ENCODE measurements at places on chromosomes 1 and 21. TPM values are rescaled to one million over a fixed set of nuclear protein-coding genes. Genes with fewer than 3 reads are reported as not detected.
A peak's percentile ranks its signal among the peaks of the same experiment; 100 is the strongest.

- H3K36me3 ChIP-seq, result no peaks in the 10 kb centered on the region
- peak overlapping the region; percentile 6 for H3K4me3 ChIP-seq
- H3K4me1 ChIP-seq, result peaks cover 25% of the 10 kb centered on the region
- H3K27ac ChIP-seq, result no peak overlapping the region
Observed at GRCh38 chr21:44349416-44349846, 4.0 kb upstream of the TRPM2 start.

DNA sequence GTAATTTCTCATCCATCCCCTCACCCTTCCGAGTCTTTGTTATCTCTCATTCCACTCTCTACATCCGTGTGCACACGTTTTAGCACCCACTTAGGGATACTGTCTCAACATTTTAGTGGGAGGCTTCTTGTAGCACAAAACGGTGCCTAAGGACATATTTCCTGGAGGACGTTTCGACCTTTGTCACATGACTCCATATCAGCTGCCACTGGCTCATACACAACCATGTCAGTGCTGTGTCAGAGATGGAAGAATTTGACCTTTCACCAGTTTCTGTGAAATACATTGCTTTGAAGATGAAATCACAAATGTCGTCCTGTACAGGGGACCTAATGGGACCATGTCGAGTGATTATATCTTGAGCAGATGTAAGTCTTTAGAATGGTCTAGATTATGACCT lies 15.6 kb downstream of the B3GALT5 start:
- DNase-seq, result no peak
- peaks cover 10% of the 10 kb centered on the region for H3K27me3 ChIP-seq
- no peaks in the 10 kb centered on the region for H3K4me1 ChIP-seq
- no peak overlapping the region for H3K27ac ChIP-seq
- H3K36me3 ChIP-seq, result peaks cover 4% of the 10 kb centered on the region
- no peak overlapping the region for H3K4me3 ChIP-seq

DNA sequence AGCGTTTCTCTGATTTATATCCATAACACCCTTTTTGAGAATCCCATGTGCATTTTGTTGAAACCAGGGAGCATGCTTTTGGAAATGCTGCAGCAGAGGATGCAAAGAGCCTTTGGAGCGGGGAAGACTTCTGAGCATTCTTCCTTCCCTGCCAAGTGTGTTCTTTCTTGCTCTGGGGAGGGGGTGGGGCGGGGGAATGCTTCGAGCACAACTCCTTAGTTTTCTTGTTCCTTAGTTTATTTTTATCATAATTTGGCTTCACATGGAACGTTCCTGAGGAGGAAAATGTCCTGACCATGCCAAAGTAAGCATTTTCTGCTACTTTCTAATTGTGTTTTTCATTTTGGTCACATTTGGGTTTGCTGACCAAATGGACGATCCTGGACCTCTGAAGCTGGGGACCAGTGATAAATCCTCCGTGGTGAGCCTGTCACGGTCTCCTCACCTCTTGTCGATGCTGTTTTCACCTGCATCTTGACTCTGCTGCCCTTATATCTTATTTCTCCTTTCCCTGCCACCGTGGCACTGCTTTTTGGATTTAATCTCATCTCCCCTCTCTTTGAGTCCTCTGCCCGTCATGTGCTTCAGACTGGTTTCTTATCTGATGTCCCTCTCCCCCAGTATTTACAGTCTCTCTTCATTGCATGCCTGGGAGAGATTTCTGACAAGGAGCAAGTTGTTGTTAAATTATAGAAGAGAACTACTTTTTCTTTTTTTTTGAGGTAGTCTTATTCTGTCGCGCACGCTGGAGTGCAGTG lies 2.4 kb downstream of the CTPS1 start:
- H3K27ac ChIP-seq, result no peak overlapping the region
- H3K4me3 ChIP-seq, result peak overlapping the region; percentile 88
- peaks cover 19% of the 10 kb centered on the region for H3K36me3 ChIP-seq
- DNase-seq, result no peak

DNA sequence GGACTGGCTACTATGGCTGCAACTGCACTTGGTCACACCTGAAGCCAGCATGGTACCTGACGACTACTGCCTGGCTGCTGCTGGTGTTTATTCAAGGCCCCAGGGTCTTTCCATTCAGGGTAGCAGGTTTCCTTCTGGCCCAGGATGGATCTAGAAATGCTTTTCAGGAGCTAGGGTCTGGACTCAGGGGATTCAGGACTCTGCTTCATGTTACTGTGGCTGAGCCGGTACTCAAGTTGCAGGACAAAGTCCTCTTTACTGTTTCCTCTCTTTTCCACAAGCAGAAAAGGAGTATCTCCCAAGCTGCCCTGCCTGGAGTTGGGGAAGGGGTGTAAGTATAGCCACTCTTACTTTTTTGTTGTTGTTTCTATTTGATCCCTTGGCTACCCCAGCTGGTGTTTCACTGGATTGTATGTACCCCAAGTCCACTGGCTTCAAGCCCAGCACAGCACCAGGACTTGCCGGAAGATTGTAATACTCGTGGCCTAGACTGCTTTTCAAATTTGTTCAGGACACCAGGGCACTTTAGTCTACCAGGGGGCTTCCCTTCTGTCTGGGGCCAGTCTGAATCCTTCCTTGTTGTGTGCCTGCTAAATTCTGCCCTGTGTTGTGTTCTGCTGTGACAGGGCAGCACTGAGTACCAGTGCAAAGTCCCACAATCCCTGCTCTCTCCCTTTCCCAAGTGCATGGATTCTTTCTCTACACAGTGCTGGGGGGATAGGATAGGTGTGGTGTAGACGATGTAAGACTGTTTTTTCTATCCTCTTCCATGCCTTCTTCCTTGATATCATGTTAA lies 248.5 kb downstream of the GPR52 start:
- no peak for DNase-seq
- no peaks in the 10 kb centered on the region for H3K36me3 ChIP-seq
- no peak overlapping the region for H3K27ac ChIP-seq
- no peaks in the 10 kb centered on the region for H3K27me3 ChIP-seq

DNA sequence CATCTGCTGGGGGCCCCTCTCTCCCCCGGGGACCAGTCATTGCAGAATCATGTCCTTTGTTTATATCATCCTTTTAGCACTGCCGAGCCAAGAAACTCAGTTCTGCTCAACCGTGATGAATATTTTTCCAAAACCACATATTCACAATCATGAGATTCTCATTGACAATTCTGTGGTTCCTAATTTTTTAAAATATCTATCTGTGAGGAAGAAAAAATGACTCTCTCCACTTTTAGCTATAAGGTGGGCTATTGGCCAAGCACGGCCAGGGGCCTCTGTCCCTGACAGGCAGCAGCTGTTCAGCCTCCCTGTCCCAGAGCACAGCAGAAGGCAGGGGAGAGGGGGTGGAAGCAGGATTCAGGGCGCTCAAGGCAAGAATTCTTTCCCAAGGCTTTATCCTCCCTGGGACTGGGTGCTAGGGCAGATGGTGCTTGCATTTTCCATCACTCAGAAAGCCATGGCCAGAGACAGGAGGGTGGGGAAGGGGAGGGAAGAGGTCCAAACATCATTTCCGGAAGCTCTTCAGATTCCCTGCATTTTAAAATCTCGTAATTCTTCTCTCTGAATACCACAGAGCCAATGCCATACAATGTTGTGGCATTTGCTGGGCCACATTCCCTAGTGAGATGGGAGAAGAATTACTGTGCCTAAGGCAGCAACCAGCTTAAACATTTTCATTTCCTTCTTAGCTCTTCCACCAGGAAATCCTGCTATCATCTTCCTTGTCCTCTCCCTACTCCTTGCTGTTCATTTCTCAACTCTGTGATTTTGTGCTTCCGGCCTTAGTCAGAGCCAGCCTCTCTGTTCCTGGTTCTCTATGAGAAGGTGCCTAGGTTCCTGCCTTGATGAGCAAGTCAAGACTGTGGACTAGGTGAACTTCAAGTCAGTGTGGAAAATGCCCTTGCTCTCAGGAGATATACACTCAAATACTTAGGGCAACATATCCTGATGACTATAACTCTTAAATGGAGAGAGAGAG lies 60.3 kb downstream of the KCNJ6 start:
- H3K27ac ChIP-seq, result no peak overlapping the region
- peaks cover 11% of the 10 kb centered on the region for H3K27me3 ChIP-seq
- no peak for DNase-seq
- H3K36me3 ChIP-seq, result no peaks in the 10 kb centered on the region

DNA sequence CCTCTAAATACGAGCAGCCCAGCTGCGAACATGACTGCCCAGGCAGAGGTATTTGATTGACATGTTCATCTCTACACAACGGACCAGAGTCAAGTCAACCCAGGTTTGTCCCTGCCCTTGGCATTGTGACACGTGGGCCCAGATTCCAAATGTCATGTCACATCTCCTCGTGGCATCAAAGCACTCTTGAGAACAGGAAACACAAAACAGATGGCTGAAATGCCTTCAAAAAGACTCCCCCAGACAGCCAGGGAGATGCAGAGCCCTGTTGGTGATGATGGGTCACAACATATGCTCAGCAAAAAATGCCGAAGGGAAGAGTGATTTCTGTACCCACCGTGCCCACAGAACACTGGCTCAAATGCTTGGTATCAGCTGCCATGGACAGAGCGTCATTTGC lies 337.8 kb upstream of the DAB1 start:
- no peak overlapping the region for H3K27ac ChIP-seq
- no peak for DNase-seq
- H3K4me1 ChIP-seq, result no peaks in the 10 kb centered on the region
- peaks cover 9% of the 10 kb centered on the region for H3K27me3 ChIP-seq
- no peaks in the 10 kb centered on the region for H3K36me3 ChIP-seq

GRCh38 chr1:53328541-53329499 lies 950 bp upstream of the LRP8 start:
- peak overlapping the region; percentile 99 for H3K4me3 ChIP-seq
- peaks cover 34% of the 10 kb centered on the region for H3K4me1 ChIP-seq
- DNase-seq, result peak; percentile 43

DNA sequence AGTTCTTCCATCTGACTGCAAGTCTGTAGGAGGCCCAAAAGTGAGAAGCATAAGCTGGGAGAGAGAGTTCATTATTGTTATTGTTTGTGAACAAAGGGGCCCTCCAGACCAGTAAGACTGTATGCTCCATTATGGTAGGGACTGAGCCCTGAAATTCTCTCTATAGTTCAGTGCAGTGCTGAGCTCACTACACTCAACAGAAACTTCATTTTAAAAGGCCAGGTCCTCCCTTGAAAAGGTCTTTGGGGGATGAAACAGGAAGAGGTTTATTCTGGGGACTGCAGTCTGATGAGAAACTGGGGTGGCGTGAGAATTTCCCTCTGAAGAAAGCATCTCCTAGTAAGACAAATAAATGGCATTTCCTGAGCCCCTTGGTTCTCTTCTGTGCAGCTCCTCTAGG lies 5.5 kb upstream of the GATAD2B start:
- no peaks in the 10 kb centered on the region for H3K27me3 ChIP-seq
- no peak for DNase-seq
- peak overlapping the region; percentile 43 for H3K27ac ChIP-seq
- peaks cover 26% of the 10 kb centered on the region for H3K4me1 ChIP-seq

GRCh38 chr1:192592981-192593708 lies 17.6 kb downstream of the RGS1 start:
- H3K27ac ChIP-seq, result no peak overlapping the region
- peaks cover 12% of the 10 kb centered on the region for H3K4me1 ChIP-seq
- H3K27me3 ChIP-seq, result peaks cover 21% of the 10 kb centered on the region
- H3K36me3 ChIP-seq, result no peaks in the 10 kb centered on the region

GRCh38 chr21:29909571-29909970 lies 30.2 kb downstream of the GRIK1 start:
- no peaks in the 10 kb centered on the region for H3K36me3 ChIP-seq
- H3K27me3 ChIP-seq, result no peaks in the 10 kb centered on the region
- DNase-seq, result no peak
- H3K4me3 ChIP-seq, result no peak overlapping the region
- H3K27ac ChIP-seq, result no peak overlapping the region

The HEYL gene
- total RNA-seq, result 0.32 TPM

DNA sequence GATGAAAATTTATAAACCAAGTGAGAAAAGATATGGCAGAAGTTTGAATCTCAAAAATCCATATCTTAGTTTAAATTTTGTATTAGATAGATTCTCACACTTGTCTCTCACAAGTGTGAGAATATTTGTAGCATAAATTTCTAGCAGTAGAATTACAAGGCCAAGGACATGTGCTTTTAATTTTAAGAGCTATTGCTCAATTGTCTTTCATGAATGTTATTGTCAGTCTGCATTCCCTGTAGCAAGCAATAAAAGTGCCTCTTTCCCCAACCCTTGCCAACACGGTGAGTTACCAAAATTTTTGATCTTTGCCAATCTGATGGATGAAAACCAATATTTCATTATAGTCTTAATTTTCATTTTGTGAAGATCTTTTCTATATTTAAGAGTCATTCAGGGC lies 64.0 kb downstream of the CTH start:
- H3K27ac ChIP-seq, result no peak overlapping the region
- no peak for DNase-seq
- no peaks in the 10 kb centered on the region for H3K4me1 ChIP-seq
- peaks cover 8% of the 10 kb centered on the region for H3K27me3 ChIP-seq
- H3K36me3 ChIP-seq, result no peaks in the 10 kb centered on the region

GRCh38 chr1:150484861-150485260 lies 2.4 kb upstream of the TARS2 start:
- no peak overlapping the region for H3K4me3 ChIP-seq
- peaks cover 5% of the 10 kb centered on the region for H3K36me3 ChIP-seq
- H3K27me3 ChIP-seq, result no peaks in the 10 kb centered on the region
- peaks cover 17% of the 10 kb centered on the region for H3K4me1 ChIP-seq
- no peak for DNase-seq

DNA sequence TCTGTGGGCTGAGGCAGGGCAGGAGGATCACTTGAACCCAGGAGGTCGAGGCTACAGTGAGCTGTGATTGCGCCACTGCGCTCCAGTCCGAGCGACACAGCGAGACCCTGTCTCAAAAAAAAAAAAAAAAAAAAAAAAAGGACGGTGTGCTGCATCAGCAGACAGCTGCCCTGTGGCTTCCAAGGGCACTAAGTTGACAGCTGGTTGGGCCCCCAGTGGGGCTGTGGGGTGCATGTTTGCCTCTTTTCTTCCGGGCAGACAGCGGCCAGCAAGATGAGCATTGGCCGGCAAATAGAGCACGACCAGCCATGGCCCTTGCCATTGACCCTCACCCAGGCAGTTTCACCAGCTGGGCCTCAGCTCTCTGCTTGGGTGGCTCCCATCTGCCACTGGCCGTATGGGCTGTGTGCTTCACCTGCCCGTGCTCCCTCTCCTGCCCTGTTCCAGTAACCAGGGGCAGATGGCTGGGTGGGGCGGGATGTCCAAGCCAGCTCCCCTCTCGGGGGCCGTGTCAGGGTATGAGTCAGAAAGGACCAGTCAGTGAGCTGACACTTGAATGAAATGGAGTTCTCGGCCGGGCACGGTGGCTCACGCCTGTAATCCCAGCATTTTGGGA lies 12.3 kb upstream of the SLC25A34 start:
- H3K4me3 ChIP-seq, result no peak overlapping the region
- no peaks in the 10 kb centered on the region for H3K27me3 ChIP-seq
- no peak overlapping the region for H3K27ac ChIP-seq
- DNase-seq, result no peak
- H3K36me3 ChIP-seq, result peaks cover 6% of the 10 kb centered on the region

The ACTN2 gene
- total RNA-seq, result not detected
